ENCODE measurements at places on chromosomes 1 and 21. TPM values are rescaled to one million over a fixed set of nuclear protein-coding genes. Genes with fewer than 3 reads are reported as not detected.

The HTR6 gene
- total RNA-seq: not detected

The GPR137B gene
- 5.0 TPM for total RNA-seq

The CC2D1B gene
- 46.7 TPM for total RNA-seq

The PALMD gene
- not detected for total RNA-seq

The ADGRB2 gene
- 0.37 TPM for total RNA-seq

The HSD3B1 gene
- not detected for total RNA-seq

The OR14K1 gene
- total RNA-seq: not detected

The CD1E gene
- not detected for total RNA-seq

The SYF2 gene
- total RNA-seq: 37.1 TPM

The CDK18 gene
- total RNA-seq: 6.0 TPM

The WNT2B gene
- not detected for total RNA-seq

The NECTIN4 gene
- not detected for total RNA-seq

The OR2L3 gene
- total RNA-seq: not detected

The TFF3 gene
- total RNA-seq: not detected

The KANK4 gene
- not detected for total RNA-seq

The RHOU gene
- total RNA-seq: 9.5 TPM

The ZC3H12A gene
- total RNA-seq: 17.8 TPM

All from activated CD8-positive, alpha-beta T cell treated with anti-CD3 and anti-CD28 coated beads, Interleukin-2, amount 10 ng/mL, durations not matched to agents 7 days and 5 days (primary cell).